ENCODE measurements at places on chromosomes 5 and 9. TPM values are rescaled to one million over a fixed set of nuclear protein-coding genes. Genes with fewer than 3 reads are reported as not detected.

ADAMTS13 gene
- 1.9 TPM for total RNA-seq

ELOVL7 gene
- 40.1 TPM for total RNA-seq

LPAR1 gene
- total RNA-seq, result not detected

RAPGEF1 gene
- total RNA-seq, result 209 TPM

RFESD gene
- 2.9 TPM for total RNA-seq

SKP2 gene
- total RNA-seq, result 10.4 TPM

CDKN2B gene
- 2.0 TPM for total RNA-seq

PPP1R26 gene
- total RNA-seq, result 2.1 TPM

RNF130 gene
- total RNA-seq, result 15.3 TPM

ATOX1 gene
- 24.3 TPM for total RNA-seq

C5orf46 gene
- not detected for total RNA-seq

TMEM232 gene
- total RNA-seq, result 1.6 TPM

FAM221B gene
- not detected for total RNA-seq

CCDC171 gene
- total RNA-seq, result 0.52 TPM

BTNL3 gene
- not detected for total RNA-seq

LURAP1L gene
- total RNA-seq, result not detected

FCN2 gene
- not detected for total RNA-seq

EQTN gene
- total RNA-seq, result not detected

ARSI gene
- total RNA-seq, result not detected

SAPCD2 gene
- 0.27 TPM for total RNA-seq

MLANA gene
- total RNA-seq, result not detected

Measured in T-helper 17 cell (primary cell).